ENCODE measurements at places on chromosomes 6 and 20. TPM values are rescaled to one million over a fixed set of nuclear protein-coding genes. Genes with fewer than 3 reads are reported as not detected.
A peak's percentile ranks its signal among the peaks of the same experiment; 100 is the strongest.

GRCh38 chr6:111757342-111757741 lies 115.9 kb downstream of the FYN start:
- peaks cover 90% of the 10 kb centered on the region for H3K4me1 ChIP-seq
- peak overlapping the region; percentile 75 for H3K4me3 ChIP-seq
- peak overlapping the region; percentile 99 for H3K27ac ChIP-seq

GRCh38 chr6:151109361-151109760 lies 130.4 kb upstream of the AKAP12 start:
- peaks cover 5% of the 10 kb centered on the region for H3K27me3 ChIP-seq
- H3K36me3 ChIP-seq = no peaks in the 10 kb centered on the region
- H3K4me1 ChIP-seq = no peaks in the 10 kb centered on the region
- no peak for DNase-seq
- H3K27ac ChIP-seq = no peak overlapping the region
- no peak overlapping the region for H3K4me3 ChIP-seq

Gene C6orf52
- 2.5 TPM for total RNA-seq

- H3K36me3 ChIP-seq = peaks cover 49% of the 10 kb centered on the region
- peaks cover 60% of the 10 kb centered on the region for H3K4me1 ChIP-seq
- no peak overlapping the region for H3K27ac ChIP-seq
- DNase-seq = no peak
- H3K27me3 ChIP-seq = no peaks in the 10 kb centered on the region
Measured at GRCh38 chr6:87687296-87687695, 14.7 kb downstream of the AKIRIN2 start.

- no peak overlapping the region for H3K27ac ChIP-seq
- H3K36me3 ChIP-seq = peaks cover 52% of the 10 kb centered on the region
- DNase-seq = no peak
- no peak overlapping the region for H3K4me3 ChIP-seq
- H3K4me1 ChIP-seq = peaks cover 23% of the 10 kb centered on the region
- no peaks in the 10 kb centered on the region for H3K27me3 ChIP-seq
Measured at GRCh38 chr6:111381123-111381522, 101.9 kb downstream of the REV3L start.

Gene MOG
- total RNA-seq = not detected

DNA sequence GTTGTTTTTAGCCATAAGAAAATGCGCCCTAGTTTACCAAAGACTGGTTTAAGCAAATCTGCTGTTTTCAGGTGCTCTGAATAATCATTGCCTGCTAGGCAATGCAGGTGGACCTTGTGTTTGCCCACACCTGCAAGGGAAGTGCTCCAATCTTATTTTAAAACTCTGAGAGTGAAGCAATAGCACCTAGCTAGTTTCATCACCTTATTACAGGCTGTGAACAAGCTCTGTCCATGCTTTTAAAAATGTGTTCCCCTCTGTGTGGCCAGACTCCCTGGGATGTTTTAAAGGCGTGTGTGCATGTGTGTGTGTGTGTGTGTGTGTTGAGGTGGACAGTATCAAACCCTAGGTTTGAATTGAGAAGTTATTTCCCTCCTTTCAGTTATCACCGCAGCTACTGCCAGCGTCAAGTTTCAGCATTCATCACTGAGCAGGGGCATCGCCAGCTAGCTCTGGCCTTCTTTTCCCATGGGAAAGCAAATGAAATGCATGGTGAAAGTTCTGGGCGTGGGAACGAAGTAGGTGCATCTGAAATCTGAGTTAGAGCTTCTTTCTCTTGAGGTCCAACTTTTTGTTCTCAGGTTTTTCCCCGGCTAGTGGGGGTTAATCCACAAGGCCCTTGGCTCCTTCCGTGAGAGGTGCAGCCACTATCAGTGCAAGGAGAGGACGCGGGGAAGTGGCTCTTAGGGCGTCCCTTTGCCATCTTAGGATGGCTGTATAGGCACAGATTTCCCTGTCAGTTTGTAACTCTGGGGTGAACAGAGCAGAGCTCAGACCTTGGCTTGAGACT lies 30.8 kb downstream of the DUSP22 start:
- no peak overlapping the region for H3K4me3 ChIP-seq
- peaks cover 13% of the 10 kb centered on the region for H3K36me3 ChIP-seq
- DNase-seq = no peak
- no peaks in the 10 kb centered on the region for H3K27me3 ChIP-seq
- no peak overlapping the region for H3K27ac ChIP-seq

- no peak overlapping the region for H3K27ac ChIP-seq
- DNase-seq = no peak
- no peaks in the 10 kb centered on the region for H3K4me1 ChIP-seq
- H3K36me3 ChIP-seq = no peaks in the 10 kb centered on the region
- H3K4me3 ChIP-seq = no peak overlapping the region
- no peaks in the 10 kb centered on the region for H3K27me3 ChIP-seq
Measured at GRCh38 chr6:81890846-81891245, 138.4 kb upstream of the TENT5A start.

DNA sequence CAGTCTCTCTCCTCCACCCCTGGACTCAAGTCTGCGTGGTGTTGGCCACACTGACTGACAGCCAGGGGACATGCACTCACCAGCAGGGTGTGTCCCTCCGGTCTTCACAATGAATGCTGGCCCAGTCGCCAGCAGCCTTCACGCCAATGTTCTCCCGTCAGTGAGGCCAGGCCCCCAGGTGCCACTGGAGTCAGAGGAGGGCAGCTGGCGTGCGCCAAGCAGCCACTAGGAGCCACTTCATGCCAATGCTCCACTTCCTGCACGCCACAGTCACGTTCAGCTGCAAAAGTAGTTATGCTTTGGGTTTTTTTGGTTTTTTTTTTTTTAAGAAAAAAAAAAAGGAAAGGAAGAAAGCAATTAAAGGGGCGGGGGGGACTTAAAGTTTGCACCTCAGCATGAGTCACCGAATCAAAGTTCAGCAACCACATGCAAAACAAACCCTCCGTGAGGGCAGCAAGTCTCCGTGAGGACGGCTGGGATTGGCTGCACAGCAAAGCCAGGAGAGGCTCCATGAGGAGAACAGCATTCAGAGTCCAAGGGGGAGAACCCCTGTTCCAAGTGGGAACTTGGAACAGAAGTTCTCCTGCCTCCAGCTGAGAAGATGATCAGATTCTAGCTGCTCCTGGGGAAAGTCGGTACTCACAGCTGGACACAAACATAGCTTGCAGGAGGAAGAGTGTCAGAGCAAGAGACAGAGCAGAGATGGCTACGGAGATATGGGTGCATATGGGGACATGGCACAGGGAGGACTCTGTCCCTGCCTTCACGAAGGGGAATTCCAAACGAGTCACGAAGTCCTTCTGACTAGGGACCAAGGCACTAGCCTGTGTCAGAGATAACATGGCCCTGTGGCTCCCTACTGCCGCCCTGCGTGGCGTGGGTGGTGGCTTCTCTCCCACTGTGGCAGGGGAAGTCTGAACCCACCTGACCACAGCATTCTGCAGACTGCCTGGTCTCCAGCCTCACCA lies at the start of gene ZC3H12D:
Gene ZC3H12D, minus strand, starts transcription at position 282 of the 968 bp plus-strand sequence. CDS start 10,471 bp downstream, outside the sequence.
- H3K4me1 ChIP-seq = peaks cover 41% of the 10 kb centered on the region
- peak within 1 kb of the TSS; percentile 90 for H3K4me3 ChIP-seq
- peak; percentile 90 for DNase-seq
- peaks cover 23% of the 10 kb centered on the region for H3K36me3 ChIP-seq
- peak within 1 kb of the TSS; percentile 97 for H3K27ac ChIP-seq

DNA sequence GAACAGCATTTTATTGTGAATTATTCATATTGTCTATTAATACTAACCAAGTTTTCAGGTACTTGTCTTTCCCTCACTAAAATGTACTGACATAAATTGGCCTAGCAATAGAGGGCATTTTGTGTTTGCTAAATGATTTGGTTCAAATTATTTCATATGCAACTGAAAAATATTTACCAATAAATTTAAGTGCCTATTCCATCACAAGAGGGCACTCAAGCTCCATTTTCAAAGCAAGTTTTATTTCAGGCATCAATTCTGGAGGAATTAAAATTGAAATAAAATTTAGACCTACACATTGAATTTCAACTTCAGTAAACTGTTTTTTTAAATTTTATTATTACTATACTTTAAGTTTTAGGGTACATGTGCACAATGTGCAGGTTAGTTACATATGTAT lies 114.3 kb upstream of the SYNCRIP start:
- peaks cover 27% of the 10 kb centered on the region for H3K27me3 ChIP-seq
- H3K4me3 ChIP-seq = no peak overlapping the region
- no peak for DNase-seq
- no peak overlapping the region for H3K27ac ChIP-seq

Gene C6orf163
- 1.7 TPM for total RNA-seq

- no peaks in the 10 kb centered on the region for H3K27me3 ChIP-seq
- H3K4me1 ChIP-seq = peaks cover 6% of the 10 kb centered on the region
- H3K27ac ChIP-seq = no peak overlapping the region
Measured at GRCh38 chr20:45845452-45845851, 11.7 kb downstream of the ACOT8 start.

Gene HRH3
- not detected for total RNA-seq

- H3K27ac ChIP-seq = no peak overlapping the region
- H3K4me3 ChIP-seq = no peak overlapping the region
- DNase-seq = no peak
- peaks cover 5% of the 10 kb centered on the region for H3K27me3 ChIP-seq
- no peaks in the 10 kb centered on the region for H3K4me1 ChIP-seq
- peaks cover 20% of the 10 kb centered on the region for H3K36me3 ChIP-seq
Measured at GRCh38 chr20:4774207-4774606, 52.5 kb downstream of the PRND start.

- no peak overlapping the region for H3K4me3 ChIP-seq
- no peaks in the 10 kb centered on the region for H3K4me1 ChIP-seq
- H3K27me3 ChIP-seq = no peaks in the 10 kb centered on the region
Measured at GRCh38 chr6:86477500-86478148, 459.7 kb upstream of the HTR1E start.

DNA sequence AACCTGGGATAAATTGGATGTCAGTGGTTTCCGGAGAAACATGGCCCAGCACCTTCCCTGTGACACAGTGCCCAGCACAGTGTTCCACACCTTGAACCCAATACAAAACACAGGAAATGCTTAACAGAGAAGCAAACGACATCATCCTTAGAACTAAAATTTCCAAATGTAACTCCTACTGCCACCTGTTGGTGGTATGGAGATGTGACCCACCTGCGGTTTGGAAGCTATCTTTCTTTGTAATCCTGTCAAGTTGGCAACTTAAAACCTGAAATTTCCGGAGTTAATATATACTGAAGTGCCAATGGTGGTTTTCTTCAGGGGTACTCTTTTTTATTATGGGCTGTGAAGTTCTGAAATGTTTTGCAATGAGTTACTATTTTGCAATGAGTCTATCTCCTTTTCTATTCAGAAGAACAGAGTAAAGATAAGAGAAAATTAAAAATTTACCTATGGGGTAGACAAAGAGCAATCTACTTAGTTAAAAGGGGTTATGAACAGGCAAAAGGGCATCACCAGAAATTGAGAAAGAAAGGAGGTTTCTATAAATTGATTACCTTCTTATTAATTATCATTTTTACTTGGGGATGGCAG lies 658.8 kb downstream of the PTPRT start:
- H3K4me1 ChIP-seq = no peaks in the 10 kb centered on the region
- H3K4me3 ChIP-seq = no peak overlapping the region
- no peaks in the 10 kb centered on the region for H3K36me3 ChIP-seq
- no peak for DNase-seq
- no peaks in the 10 kb centered on the region for H3K27me3 ChIP-seq

DNA sequence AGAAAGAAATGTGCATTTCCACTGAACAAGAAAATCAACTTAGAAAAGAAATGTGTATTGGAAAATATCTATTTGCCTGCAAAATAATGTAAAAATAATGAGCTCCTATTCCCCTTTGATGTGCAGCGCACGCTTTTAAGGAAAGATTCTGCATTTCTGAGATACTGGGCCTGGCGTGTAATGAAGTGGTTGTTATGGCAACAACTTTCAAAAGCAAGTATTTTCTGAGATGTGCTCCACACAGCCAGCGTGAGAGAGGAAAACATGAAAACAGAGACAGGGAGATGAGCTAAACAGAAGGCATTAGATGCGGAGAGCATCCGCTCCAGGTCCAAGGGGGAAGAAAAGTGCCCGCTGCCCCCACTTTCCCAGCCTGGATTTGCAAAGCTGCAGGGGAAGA lies 39.1 kb upstream of the GTSF1L start:
- peaks cover 51% of the 10 kb centered on the region for H3K27me3 ChIP-seq
- DNase-seq = no peak
- no peak overlapping the region for H3K4me3 ChIP-seq
- no peaks in the 10 kb centered on the region for H3K4me1 ChIP-seq
- H3K36me3 ChIP-seq = no peaks in the 10 kb centered on the region

Gene ZNF133
- 8.3 TPM for total RNA-seq

- no peak overlapping the region for H3K4me3 ChIP-seq
- H3K4me1 ChIP-seq = no peaks in the 10 kb centered on the region
- H3K36me3 ChIP-seq = no peaks in the 10 kb centered on the region
- H3K27me3 ChIP-seq = no peaks in the 10 kb centered on the region
- DNase-seq = no peak
Measured at GRCh38 chr6:7426447-7427169, 37.0 kb downstream of the RIOK1 start.

Gene PI16
- 0.37 TPM for total RNA-seq

Gene SLC35F1
- total RNA-seq = not detected

Gene HLA-DRA
- total RNA-seq = 311 TPM

Gene SYS1
- total RNA-seq = 19.6 TPM

Gene BIRC7
- not detected for total RNA-seq

Gene SPATA25
- total RNA-seq = 1.2 TPM

DNA sequence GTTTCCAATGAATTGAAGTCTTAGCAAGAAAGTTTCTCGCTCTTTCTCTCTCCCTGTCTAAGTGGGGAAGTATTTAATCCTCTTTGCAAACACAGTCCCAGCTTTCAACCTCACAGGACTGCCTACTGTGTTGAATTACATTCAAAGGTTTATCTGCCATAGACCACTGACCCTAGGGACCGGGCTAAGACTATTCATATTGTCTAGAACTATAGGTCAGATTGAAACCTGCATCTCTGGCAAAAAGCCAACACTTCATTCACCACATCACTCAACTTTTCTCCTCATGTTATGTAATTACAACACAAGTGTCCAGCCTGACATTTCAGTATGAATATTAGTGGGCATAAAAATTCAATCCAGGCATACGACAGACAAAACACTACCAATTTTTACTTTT lies 314.7 kb upstream of the RSPO3 start:
- H3K27me3 ChIP-seq = peaks cover 4% of the 10 kb centered on the region
- H3K27ac ChIP-seq = no peak overlapping the region
- H3K36me3 ChIP-seq = no peaks in the 10 kb centered on the region
- no peak overlapping the region for H3K4me3 ChIP-seq
- no peak for DNase-seq

Gene PTK6
- 0.21 TPM for total RNA-seq

Gene GATA5
- not detected for total RNA-seq

DNA sequence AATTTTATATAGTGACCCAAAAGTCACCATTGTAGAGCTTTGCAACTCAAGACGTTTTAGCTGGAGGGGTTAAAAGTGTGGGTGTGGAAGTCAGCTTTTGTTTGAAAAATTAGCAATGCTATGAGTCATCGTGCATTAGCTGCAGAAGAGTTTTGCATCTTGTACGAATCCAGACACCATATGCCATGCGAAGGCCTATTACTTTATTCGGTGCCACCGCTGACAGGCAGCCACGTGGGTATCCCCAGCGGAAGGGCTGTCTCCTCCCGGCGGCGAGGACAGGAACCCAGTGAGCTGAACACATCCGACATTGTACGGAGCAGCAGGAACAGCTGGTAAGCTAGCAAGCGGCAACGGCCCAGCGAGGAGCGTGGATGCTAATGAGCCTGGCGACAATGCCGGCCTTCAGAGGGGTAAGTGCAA lies 84.4 kb downstream of the INSM1 start:
- peaks cover 5% of the 10 kb centered on the region for H3K36me3 ChIP-seq
- no peak overlapping the region for H3K27ac ChIP-seq
- peaks cover 25% of the 10 kb centered on the region for H3K4me1 ChIP-seq
- peak overlapping the region; percentile 9 for H3K4me3 ChIP-seq
- DNase-seq = peak; percentile 74

- H3K4me1 ChIP-seq = peaks cover 9% of the 10 kb centered on the region
- DNase-seq = no peak
- no peak overlapping the region for H3K4me3 ChIP-seq
- H3K27me3 ChIP-seq = no peaks in the 10 kb centered on the region
Measured at GRCh38 chr6:24766680-24767462, 7.9 kb upstream of the GMNN start.

Gene DDX43
- 1.3 TPM for total RNA-seq

Gene TTI1
- total RNA-seq = 34.7 TPM
